Amniotic stem cell (primary cell): ENCODE measurements at places on chromosomes 12 and 14.
A peak's percentile ranks its signal among the peaks of the same experiment; 100 is the strongest.

DNA sequence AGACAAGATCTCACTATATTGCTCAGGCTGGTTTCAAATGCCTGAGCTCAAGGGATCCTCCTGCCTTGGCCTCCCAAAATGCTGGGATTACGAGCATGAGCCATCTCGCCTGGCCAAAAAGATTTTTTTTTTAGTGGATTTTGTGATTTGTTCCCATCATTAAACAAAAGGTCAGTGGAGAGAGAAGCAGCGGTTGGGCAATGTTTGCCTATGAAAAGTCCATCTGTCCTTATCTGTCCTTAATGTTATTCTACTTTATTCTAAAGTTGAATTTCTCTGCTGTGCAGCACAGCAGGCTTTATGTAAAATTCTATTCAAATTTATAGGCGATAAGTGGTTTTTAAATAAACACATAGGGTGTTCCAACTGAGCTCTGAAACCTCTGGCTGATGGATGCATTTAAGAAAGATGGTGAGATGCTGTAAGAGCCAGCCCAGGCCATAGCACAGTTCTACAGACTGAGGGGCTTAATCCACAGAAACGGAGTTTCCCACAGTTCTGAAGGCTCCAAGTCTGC is 18.8 kb downstream of the HCAR2 start:
- DNase-seq, result no peak

GRCh38 chr12:52147367-52147963 is 44.3 kb downstream of the KRT80 start:
- DNase-seq, result peak; percentile 95

GRCh38 chr14:71424941-71425340 is 507.3 kb upstream of the RGS6 start:
- DNase-seq, result no peak

DNA sequence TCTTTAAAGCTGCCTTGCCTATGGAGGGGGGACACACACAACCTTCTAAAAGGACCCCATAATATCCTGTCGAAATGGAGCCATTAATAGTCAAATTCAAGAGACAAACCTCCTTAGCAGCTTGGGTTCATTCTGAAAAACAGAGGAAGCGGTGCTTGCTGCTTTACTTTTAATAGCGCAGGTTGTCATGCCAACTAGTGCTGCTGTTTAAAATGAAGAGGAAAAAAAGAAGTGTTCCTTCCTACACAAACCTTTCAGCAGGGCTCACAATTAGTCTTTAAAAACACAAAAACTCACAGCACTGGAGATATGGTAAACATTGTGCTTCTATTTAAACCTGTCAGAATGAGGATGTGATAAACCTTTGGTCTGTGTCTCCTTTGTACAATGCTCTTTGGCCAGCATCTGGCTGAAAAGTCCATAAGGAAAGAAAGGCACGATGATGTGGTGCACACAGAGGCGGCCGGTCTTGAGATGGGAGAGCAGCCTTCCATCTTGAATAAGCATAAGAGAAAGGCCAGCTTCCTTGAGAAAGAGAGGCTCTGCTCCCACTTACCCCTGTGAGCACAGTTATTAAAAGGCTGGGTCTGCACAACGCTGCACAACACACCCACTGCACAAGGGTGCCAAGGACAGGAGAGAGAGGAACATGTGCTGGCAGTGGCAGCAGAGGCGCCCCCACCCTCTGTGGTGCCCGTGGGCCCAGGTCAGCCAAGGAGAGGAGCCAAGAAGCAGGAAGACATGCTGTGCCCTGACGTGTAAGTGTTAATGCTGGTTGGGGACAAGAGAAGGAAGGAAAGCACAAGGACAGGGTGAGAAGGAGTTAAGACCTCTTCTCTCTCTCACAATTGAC is 144.6 kb downstream of the TTC7B start:
- no peak for DNase-seq

DNA sequence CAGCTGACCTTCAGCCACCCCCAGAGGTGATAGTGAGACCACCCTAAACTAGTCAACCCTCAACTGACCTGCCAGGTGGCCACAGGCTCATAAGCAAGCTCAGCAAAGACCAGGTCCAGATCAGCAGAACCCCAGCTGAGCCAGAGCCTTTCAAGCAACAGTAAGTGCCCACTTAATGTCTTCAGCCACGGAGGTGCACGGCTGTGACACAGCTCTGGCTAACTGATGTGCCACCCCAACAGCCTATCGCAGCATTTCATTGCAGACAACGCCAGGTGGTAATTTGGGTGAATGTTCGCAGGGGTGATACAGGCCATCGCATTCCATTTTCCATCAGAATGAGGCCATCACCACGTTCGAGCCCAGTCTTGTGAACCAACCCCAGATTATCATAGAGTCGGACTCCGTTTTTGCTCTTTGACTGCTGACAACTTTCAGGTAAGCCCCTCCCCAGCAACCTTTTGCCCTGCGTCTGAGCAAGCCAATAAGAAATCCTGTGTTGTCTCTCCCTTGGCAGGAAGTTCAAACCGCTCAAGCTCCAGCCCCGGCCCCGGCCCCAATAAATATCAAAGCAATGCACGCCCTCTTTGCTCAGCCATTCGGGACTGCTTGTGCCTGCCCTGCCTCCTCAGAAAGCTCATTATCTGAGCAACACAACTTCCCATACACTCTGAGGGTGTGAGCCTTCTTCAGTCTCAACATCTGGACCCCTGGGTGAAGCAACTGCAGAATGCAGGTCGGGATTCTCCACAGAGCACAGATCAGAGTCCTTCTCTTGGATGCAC is 44.4 kb downstream of the JAG2 start:
- no peak for DNase-seq

DNA sequence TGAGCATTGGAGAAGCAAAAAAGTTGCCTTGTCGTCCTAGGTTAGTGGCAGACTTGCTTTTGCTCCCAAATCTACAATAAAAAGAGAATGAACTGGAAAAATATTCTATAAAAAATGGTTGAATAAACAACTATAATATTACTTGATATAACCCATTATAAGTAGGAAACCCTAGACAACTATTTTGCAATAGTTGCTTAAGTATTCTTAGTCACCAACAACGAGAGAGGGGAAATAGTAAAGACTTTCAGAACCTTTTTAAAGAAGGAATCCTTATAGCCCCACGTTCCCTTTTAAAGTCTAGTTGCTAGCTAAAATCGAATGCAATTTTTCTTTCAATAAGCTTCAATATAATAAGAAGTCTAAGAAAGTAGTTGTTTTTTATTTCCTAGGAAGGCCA is 17.5 kb downstream of the AQP6 start:
- DNase-seq, result no peak

DNA sequence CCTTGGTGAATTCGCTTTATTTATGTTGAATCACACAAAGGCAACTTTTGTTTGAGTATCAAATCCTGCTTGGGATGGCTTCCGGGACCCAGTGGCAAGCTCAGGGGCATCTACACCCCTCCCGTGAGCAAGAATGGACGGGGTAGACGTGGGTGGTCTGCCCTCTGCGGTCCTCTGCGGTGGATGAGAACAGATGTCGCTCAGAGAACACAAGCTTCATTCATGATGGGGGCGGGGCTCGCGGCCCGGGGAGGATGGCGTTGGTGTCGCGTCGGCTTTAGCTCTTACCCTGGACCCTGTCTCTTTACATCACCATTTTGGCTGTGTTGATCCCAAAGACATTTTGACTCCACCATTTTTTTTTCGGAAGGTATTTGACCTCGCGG is 158.5 kb upstream of the RTL1 start:
- DNase-seq, result no peak

- no peak for DNase-seq
Measured at GRCh38 chr12:16189849-16190248, 87.6 kb downstream of the SLC15A5 start.

- no peak for DNase-seq
Measured at GRCh38 chr12:14289601-14290000, 75.9 kb upstream of the ATF7IP start.

GRCh38 chr14:55303691-55304145 is 32.5 kb downstream of the FBXO34 start:
- no peak for DNase-seq

DNA sequence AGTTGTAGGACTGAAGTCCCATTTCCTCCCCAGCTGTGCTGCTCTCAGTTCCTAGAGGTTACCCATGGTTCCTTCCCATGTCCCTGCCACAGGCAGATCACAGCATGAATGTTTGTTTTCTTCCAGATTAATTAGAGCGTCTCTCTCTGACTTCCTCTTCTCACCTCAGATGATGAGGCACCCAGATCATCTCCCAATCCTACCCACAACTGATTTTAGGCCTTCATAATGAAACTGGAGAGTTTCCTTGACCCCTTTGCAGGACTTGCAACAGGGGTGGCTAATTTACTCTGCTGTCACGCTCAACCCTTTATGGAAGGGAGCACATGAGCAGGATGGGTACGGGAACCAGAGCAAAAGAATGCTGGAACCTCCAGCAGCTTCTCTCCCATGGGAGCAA is 32.1 kb upstream of the TXNRD1 start:
- DNase-seq, result no peak

GRCh38 chr12:28369483-28369882 is 179.2 kb downstream of the CCDC91 start:
- no peak for DNase-seq

- DNase-seq, result no peak
Measured at GRCh38 chr12:120833849-120834248, 70.3 kb downstream of the SPPL3 start.

DNA sequence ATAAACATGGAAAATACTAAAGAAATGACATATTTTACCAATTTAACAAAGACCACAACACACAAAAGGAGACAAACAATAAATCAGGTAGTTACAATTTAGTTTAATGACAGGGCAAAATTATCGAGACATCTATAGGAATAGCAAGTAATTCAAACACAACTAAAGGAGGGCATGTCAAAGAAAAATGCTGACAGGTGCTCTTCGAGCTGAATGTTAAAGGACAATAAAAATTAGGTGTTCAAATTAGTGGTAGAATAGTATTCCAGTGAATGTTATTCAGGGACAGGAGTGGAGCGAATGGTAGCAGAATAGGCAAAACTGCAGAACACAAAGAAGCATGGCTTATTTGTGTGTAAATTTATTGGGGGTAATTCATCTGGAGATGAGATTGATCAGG is 1004.3 kb upstream of the FBXO33 start:
- DNase-seq, result no peak

- no peak for DNase-seq
Measured at GRCh38 chr14:37669242-37669641, 73.8 kb downstream of the TTC6 start.

GRCh38 chr12:51017452-51017851 is 8.7 kb downstream of the SLC11A2 start:
- DNase-seq, result no peak

GRCh38 chr14:80959496-80959895 is 4.1 kb downstream of the TSHR start:
- no peak for DNase-seq

DNA sequence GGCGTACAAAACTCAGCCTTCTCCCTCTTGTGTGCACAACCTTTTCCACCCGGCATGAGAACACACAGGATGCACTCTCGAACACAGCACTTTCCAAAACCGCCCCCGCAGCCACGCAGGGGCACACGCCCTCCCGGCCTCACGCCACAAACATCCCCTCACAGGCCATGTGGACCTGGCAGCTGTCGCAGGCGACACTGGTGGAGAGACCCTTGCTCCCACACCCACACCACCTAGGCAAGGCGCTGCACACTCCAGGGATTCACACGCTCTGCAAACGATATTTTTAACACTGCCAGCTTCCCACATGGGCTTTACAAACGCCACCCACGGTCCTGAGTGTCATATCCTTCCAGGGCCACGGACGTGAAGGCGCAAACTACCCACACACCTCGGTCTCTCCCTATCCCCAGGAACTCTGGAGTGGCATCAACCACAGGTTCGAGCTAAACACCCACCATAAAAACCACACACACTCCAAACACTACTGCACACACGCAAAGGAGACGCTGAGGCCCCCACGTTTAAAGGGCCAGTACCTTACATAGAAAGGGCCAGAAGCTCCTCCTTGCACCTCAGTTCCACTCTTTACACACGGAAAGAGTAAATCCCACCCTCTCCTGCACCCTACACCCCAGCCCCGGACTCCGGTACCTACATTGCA is 12.4 kb upstream of the ITGB7 start:
- DNase-seq, result no peak

- no peak for DNase-seq
Measured at GRCh38 chr12:99558109-99558508, 89.4 kb upstream of the GARIN6 start.

DNA sequence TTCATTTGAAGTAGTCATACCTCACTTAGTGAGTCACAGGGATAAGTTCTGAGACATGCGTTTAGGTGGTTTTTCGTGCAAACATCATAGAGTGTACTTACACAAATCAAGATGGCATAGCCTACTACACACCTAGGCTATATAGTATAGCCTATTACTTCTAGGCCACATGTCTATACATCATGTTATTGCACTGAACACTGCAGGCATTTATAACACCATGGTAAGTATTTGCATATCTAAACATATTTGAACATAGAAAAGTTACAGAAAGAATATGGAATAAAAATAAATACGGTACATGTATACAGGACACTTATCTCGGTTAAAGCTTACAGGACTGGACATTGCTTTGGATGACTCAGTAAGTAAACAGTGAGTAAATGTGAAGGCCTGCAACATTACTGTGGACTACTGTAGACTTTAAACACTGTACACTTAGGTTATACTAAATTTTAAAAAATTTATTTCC is 670.6 kb downstream of the SLC16A7 start:
- peak; percentile 23 for DNase-seq

- no peak for DNase-seq
Measured at GRCh38 chr14:34935488-34935887, 47.3 kb upstream of the SRP54 start.
